ENCODE measurements at places on chromosomes 11 and 22. TPM values are rescaled to one million over a fixed set of nuclear protein-coding genes. Genes with fewer than 3 reads are reported as not detected.

Gene SAA1
- 0.42 TPM for total RNA-seq

Gene PAMR1
- not detected for total RNA-seq

Gene PLAAT2
- total RNA-seq = 0.60 TPM

Gene DMC1
- total RNA-seq = 5.4 TPM

Gene CNTF
- total RNA-seq = 1.2 TPM

Gene EHBP1L1
- total RNA-seq = 29.8 TPM

Gene MS4A3
- total RNA-seq = not detected

Gene ADM2
- total RNA-seq = 0.64 TPM

Gene CNIH2
- total RNA-seq = 1.6 TPM

Gene RCOR2
- 1.3 TPM for total RNA-seq

Gene MS4A4E
- not detected for total RNA-seq

Gene KRTAP5-9
- total RNA-seq = not detected

Gene OR10D3
- total RNA-seq = not detected

Gene ASCL2
- total RNA-seq = 0.09 TPM

Gene SMIM35
- not detected for total RNA-seq

Gene PATE4
- total RNA-seq = not detected

Gene F2
- 3.2 TPM for total RNA-seq

Gene ARHGAP20
- total RNA-seq = 0.02 TPM

Gene VPREB1
- not detected for total RNA-seq

Gene APOL3
- total RNA-seq = 0.10 TPM

Gene IFITM2
- total RNA-seq = 59.0 TPM

Gene SCN4B
- total RNA-seq = 0.08 TPM

Gene RBMXL2
- not detected for total RNA-seq

Gene IL18BP
- total RNA-seq = 4.9 TPM

Gene SLN
- total RNA-seq = 0.80 TPM

Data from A549 treated with CORT108297 at 1 μM for 4 hours (cell line).